DMS79 (cell line): ENCODE measurements at places on chromosomes 11 and 22.

GRCh38 chr11:62402226-62402959 lies 16.4 kb upstream of the SCGB1A1 start:
- no peak for DNase-seq

- DNase-seq: no peak
These were observed 76.3 kb upstream of the BIRC3 start for GRCh38 chr11:102241026-102241425.

DNA sequence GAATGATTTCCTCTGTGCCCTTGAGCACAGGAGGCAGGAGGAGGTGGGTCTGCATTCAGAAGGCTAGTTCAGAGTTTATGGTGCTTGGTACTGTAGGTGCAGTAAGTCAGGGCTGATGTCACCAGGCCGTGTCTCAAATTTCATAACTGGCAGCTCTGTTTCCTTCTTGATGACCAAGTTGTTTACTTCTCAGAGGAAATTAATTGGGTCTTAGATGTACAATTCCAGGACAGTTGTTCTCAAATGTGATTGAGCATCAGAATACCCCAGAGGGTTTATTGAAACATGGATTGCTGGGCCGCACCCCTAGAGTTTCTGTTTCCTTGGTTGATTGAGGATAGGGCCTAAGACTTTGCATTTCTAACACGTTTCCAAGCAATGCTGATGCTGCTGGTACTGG lies 6.2 kb downstream of the AMOTL1 start:
- DNase-seq: no peak

GRCh38 chr11:119750056-119750455 lies 21.1 kb upstream of the NECTIN1 start:
- DNase-seq: no peak

DNA sequence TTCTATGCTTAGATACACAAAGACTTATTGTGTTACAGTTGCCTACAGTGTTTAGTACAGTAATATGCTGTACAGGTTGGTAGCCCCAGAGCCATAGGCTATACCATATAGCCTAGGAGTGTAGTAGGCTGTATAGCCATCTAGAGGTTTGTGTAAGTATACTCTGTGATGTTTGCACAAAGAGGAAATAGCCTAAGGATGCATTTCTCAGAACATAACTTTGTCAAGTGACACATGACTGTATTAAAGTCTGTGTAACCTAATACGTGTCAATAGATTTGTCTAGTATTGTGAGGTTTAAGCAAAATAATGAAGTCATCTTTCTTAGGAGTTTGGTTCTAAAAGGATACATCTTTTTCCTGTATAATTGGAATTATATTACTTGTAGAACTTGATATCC lies 5.5 kb downstream of the ZC3H12C start:
- DNase-seq: no peak

DNA sequence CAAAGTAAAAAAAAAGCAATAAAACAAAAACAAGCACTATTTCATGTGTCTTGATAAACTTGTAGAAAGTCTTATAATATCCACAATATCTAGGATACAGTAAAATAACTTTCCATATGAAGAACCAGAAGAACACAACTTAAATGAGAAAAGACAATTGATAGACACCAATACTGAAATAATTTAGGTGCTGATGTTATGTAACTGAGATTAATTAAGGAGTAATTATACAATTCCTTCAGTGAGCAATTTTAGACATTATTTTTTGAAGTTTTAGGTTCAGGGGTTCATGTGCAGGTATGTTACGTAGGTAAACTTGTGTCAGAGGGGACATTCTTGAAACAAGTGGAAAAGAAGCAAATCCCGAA lies 88.3 kb upstream of the VPREB1 start:
- DNase-seq: no peak

DNA sequence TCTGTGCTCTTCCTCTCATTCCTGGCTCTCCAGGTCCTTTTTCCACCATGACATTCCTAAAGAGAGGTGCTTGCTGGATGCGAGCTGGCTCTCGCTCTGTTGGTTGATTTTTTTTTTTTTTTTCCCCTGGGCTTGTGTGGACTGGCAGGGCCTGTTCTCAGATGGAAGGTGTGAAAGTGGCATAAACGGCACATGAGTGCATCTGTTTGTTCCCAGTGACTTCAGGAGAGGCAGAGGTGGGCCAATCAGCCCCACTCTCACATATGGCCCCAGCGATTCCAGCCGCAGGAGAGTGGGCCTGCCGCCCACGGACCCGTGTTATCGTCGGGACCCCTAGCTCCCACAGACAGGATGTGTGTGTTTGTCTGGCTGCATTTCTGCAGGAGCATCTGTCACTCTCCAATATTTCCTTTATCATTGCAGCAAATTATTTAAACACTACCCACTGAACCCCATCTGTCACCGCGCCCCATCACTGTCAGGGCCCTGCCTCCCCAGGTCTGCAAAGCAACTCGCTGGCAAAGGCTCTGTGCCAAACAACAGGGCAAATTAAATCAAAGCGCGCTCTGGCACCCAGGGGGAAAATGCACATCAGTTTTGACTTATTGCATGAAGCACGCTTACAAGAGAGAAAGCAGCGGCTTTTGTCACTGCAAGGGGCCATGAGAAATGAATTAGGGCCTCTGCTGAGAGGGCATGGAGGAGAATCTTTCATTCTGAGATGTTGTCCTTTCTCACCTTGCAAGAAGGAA lies 886.3 kb downstream of the NTM start:
- DNase-seq: no peak

DNA sequence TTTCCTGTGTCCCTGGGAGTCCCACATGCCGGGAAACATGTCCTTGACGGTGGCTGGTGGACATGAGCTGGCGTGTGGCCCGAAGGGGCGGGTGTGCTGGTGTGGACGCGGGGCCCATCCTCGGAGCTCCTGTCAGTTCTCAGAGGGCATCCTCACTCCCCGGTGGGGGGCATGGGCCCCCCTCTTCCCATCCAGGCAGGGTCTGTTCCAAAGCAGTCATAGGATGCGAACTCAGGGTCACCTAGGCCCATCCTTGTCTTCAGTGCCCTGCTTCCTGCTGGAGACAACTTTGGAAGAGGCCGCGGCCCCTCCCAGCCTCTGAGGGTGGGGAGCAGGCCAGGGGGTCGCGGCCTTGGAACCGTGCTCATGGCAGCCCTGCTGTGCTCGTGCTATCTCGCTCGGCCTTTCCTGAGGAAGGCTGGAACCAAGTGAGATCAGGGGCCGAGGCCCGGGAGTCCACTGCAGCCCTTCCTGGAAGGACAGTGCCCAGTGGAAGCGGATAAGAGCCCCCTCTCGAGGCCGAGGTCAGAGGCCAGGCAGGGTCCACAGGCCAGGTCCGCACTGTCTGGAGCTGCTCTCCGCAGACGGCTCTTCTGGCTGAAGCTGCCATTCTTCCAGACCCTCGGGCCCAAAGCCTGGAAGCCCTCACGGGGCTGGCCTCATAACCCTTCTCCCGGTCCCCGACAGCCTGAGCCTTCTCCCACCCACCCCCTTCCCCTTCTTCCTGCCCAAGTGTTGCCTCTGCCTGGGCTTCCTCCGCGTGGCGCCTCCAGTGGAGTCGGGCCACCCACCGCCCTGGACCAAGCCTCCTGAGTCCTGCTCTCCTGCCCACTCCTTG lies 8.7 kb downstream of the GRK2 start:
- no peak for DNase-seq

DNA sequence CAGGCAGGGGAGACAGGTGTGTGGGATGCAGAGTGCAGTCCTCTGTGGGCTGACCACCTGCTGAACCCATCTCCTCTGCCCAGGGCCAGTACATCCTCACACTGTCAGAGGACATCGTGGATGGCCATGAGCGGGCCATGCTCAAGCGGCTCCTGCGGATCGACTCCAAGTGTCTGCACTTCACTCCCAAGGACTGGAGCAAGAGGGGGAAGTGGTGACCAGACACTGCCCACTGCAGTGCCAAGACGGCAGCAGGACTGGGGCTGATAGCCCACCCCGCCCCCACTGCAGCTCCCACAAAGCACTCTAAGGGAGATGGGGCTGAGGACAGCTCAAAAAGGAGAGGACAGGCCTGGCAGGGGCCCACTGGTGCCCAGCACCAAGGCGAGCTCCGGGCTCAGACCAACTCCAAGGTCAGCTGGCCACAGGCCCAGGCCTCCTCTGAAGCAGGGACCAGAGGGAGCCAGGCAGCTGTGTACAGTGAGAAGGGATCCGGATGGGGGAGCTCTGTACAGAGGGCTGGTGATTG lies 1.6 kb downstream of the RNASEH2C start:
- no peak for DNase-seq

DNA sequence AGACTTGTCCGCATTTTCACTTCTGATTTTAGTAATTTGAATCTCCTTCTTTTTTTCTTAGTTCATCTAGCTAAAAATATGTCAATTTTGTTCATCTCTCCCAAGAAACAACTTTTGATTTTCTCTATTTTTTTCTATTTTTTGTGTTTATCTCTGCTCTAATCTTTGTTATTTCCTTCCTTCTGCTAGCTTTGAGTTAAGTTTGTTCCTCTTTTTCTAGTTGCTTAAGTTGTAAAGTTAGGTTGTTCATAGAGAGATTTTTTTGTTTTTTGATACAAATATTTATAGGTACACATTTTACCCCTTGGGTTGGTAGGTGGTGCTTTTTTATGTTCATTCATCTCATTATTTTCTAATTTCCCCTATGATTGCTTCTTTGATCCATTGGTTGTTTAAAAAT lies 22.1 kb upstream of the XKR3 start:
- DNase-seq: no peak

- DNase-seq: no peak
These were observed 25.9 kb downstream of the SHANK3 start for GRCh38 chr22:50698546-50698945.

- DNase-seq: peak; percentile 75
These were observed 168.8 kb downstream of the RCN1 start for GRCh38 chr11:32259641-32260081.

- DNase-seq: no peak
These were observed 6.7 kb downstream of the DUSP8 start for GRCh38 chr11:1565173-1565903.

GRCh38 chr11:7654195-7654705 lies 19.1 kb downstream of the CYB5R2 start:
- no peak for DNase-seq

DNA sequence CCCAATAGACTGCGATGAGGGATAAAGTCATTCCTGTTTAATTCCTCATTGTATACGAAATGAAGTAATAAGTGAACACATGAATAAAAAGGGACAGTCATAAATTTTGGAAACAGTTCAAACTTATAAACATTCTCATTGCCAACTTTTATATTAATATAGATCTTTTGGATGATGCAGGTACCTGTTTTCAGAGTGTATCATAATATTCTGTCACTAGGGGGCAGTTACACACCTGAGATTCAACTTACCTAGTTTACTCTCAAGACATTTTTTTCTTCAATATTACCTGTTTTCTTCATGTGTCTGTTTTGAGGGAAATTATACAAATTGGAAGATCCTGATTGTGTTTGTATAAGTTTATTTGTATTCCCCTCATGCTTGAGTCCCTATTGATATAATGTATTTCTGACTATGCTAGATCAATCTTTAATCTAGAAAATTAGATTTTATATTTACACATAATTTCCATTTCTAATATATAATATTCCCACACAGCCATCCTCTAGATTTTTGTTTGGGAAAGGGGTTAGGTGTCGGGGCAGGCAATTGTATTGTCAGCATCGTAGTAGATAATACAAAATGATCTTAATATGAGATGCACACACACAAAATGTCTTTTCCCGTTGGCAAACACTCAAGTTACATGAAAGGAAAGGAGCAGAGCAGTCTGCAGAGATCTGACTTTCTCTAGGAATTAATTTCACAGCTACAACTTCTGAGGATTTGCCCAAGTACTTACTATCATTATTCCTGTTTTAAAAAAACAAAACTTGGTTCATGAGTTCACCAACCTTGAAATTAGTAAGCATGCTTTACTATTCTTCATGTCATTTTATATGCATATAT lies 18.4 kb downstream of the FDX1 start:
- peak; percentile 34 for DNase-seq

- DNase-seq: no peak
These were observed 55.3 kb downstream of the KIRREL3 start for GRCh38 chr11:126945319-126945718.

DNA sequence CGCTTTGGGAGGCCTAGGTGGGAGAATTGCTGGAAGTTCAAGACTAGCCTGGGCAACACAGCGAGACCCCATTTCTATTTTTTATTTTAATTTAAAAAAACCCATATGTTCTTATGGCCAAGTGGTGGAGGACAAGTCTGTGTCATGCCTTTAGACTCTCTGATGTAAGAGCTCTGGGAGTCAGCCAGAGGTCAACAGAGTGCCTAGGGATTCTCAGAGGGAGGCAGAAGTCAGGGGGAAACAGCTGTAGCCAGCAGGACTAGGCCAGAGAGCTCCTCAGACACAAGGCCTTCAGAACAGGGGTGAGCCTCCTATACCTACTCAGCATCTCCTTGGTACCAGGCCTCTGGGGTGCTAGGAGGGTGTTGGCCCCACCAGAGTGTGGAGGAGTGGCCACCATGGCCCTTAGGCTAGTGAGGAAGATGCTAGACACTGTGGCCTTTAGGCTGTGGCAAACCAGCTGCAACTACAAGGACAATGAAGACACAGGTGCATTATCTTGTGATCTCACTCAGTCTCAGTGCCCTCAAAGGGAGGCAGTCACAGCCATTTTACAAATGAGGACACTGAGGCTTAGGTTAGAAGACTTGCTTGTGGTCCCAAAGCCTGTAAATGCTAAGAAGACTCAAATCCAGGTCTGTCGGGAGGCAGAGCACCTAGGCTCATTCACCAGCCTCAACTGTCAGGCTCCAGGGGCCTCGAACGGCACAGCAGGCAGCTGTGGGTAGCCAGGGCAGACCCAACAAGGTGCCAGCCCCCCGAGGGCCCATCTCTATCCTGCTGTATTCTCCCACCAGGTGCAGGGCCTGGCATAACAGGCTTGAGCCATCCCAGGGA lies 5.0 kb downstream of the ZP1 start:
- DNase-seq: no peak

DNA sequence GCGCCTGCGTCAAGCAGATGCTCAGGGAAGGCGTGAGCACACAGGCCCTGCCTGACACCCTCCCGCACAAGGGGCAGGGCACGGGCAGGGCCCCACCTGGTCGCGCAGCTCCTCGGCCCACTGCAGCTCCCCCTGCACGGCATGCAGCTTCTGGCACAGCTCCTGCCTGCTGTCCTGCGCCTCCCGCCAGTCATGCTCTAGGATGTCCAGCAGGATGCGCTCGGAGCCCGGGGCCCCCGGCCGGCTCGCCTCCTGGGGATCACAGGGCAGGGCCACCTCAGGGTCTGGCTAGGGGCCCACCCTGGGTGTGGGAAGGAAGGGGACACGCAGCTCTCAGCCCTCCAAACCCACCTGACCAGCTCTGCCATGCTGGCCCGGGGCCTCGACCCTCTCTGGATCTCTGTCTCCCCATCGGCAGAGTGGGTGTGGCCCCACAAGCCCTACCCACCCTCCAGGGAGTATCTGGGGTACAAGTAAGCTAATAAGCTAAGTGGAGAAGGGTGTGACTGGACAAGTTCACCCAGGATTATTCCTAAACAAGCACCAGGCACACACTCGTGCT lies 10.7 kb downstream of the CARD10 start:
- DNase-seq: no peak

- no peak for DNase-seq
These were observed 130.5 kb upstream of the B3GAT1 start for GRCh38 chr11:134542401-134543165.

DNA sequence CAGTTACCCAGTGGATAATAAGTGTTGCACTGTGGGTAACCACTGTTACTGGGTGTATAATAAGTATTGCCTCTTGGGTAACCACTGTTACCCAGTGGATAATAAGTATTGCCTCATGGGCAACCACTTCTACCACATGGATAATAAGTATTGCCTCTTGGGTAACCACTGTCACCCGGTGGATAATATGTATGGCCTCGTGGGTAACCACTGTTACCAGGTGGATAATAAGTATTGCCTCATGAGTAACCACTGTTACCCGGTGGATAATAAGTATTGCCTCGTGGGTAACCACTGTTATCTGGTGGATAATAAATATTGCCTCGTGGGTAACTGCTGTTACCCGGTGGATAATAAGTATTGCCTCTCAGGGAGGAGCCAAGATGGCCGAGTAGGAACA lies 29.7 kb upstream of the NXPE4 start:
- no peak for DNase-seq
